ENCODE measurements at places on chromosomes 1 and 21.

DNA sequence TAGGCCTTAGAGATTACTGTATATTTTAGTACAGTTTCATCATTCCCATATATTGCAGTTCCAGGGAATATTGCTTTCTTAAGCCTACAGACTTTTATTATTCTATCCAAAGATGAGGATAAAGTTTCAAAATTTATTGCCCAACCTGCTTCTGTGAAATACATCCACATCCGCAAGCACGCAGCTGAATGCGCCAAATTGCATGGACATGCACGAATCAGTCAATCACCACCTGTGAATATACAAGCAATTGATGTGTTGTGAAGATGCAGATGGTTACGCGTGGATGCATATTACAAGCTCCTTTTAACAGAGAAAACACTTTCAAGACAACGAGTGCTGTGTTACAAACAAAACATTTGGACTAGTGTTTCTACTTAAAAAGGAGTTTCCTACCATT is 577.8 kb upstream of the PLXNA2 start:
- DNase-seq, result no peak

DNA sequence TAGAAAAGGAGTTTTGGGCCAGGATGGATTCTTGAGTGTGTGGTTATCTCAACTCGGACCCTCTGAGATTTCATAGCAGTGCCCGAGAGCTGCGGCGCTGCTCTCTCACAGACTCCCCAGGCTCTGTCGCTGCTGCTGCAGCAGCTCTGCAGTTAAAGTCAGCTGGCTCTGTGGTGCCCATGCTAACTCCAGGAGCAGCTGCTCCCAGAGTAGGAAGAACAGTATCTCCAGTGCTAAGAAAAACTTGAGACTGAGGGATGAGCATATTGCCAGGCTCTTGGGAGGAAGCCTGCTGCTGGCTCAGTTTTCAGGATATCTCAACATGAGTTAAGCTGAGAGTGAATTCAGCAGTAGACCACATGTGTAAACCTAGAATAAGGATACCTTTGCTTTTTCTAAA is 4.5 kb downstream of the LCE2D start:
- DNase-seq, result no peak

DNA sequence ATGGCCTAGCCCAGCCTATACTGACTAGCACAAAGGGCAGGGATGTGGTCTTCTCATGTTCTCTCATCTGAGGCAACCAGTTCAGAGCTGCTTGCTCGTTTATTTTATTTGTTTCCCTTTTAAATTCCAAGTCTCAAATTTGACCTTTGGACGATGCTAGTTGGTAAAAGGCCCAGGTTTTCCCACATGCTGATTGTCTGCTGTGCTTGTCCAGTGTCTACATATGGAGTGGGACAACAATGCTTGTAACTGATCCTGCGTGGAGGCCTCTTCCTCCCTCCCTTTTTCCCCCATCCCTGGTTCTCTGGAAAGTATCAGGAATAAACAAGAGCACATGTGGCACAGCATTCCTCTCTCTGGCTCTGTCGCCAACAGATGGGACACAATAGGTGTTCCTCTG is 34.0 kb upstream of the BEND5 start:
- DNase-seq, result no peak

DNA sequence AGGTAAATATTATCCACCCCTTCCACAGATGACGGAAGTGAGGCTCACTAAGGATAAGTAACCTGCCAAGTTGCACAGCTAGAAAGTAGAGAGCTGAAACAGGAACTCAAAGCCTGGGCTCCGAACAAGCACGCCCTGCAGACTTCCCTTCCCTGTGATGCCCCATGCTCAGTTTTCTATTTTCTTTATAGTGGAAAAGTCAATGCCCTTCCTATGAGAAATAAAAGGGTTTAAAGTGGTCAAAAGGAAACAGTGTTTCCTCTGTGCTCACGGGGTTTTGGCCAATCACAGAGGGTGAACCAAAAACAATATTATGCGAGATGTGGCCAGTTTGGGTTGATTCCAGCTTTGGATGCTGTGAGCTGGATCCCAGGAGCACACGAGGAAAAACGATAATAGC is 44.5 kb downstream of the DDR2 start:
- peak; percentile 88 for DNase-seq

- no peak for DNase-seq
Measured at GRCh38 chr1:217048104-217048707, 325.0 kb upstream of the ESRRG start.

DNA sequence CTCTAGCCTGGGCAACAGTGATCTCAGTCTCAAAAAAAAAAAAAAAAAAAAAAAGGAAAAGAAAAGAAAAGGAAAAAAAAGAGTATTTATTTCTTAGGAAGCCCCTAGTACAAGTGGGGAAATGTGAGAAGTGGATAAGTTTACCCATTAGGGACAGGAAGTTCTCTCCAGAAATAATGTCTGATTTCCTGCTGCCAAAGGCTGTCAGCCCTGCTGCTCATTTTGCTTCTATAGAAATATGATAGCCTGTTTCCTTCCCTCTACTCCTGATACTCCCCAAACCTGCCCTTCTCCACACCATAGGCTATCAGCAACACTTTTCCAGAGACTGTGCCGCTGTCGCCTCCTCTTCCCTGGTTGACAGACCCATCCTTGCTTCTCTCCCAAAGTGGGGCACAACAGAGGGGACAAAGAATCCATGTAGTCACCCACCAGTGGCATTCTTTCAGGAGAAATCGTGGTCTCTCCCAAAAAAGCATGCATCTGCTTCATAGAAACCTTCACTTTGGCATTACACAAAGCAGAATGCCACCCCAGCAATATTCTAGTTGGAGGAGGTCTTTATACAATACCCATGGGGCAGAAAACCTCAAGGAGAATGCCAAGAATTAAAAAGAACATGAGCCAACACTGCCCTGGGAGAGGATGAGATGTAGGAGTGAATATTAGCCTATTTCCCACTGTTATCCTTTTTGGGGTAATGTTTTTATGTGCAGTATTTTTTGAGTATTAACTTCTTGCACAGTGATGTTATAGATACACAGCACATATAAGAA is 166.3 kb upstream of the NR5A2 start:
- DNase-seq, result no peak

DNA sequence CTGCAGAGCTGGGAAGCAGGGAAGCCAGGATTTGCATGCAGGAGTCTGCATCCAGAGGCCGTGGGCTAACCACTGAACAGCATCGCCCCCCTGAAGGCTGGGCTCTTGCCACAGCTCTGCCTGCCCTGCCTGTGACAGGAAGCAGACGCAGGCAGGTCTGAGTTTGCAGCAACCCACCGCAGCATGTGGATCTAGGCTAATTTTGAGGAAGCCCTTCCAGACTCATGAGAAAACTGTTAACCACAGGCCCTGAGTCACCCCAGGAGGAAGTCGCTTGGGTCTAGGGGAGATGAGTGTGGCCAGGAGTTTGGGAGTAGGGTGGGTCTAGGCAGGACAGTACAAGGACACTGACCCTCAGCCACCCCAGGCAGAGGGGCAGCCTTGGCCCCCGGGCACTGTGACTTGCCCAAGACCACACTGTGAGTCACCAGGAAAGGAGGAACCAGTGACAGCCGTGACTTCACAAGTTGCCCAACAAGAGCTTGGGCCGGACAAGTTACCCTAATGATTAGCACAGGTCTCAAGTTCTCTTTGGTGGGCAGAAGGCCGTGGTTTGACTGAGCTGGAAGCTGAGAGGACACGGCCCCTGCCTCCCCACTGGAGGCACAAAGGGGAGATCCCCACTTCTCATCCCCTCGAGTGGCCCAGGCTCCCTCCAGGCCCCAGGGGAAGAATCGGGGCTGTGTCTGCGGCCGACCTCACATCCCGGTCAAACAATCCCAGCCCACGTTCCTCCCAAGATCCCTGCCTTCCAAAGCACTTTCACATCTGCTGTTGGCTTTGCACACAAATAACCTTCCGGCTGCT is 826 bp downstream of the LAPTM5 start:
- no peak for DNase-seq

- DNase-seq, result no peak
Measured at GRCh38 chr1:25560788-25561187, 17.4 kb downstream of the LDLRAP1 start.

DNA sequence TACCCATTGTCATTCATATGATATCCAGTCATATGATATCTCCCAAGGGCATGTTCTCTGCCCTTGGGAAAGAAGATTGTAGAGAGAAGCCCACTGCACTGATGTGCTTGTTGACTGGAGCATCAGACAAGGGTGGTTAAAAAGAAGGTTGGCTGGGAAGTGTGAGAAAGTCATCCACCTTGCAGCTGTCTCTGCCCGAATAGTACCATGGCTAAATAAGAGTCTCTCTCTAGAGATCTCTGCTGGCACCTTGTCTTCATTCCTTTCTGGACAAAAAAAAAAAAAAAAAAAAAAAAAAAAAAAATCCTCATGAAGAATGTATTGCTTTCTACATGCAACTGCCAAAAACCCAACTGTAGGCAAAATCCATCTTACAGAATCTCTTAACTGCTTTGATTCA is 349.7 kb upstream of the ESRRG start:
- DNase-seq, result no peak

- peak; percentile 29 for DNase-seq
Measured at GRCh38 chr1:156662005-156662799, 15.0 kb downstream of the NES start.

- DNase-seq, result peak; percentile 37
Measured at GRCh38 chr1:206814716-206815341, 42.5 kb upstream of the IL10 start.

DNA sequence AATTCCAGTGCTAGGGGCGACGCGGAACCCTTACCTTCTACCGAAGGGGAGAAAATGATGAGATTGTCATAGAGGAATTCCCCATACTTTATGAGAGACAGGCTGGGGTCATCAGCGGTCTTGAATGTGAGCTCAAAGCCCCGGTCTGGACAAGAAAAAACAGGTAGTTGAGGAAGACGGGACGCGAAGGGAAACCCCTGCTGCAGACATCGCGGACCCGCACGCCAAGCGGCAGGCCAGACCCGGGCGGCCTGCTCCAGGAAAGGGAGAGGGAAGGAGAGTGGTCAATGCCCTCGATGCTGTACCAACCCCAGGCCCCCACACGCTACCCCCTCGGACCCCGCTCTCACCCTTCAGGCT is 342 bp downstream of the DDOST start:
- DNase-seq, result no peak

- no peak for DNase-seq
Measured at GRCh38 chr1:153350321-153350957, 1.8 kb upstream of the PGLYRP4 start.

GRCh38 chr21:23401278-23401677 is 2206.0 kb downstream of the MRPL39 start:
- no peak for DNase-seq

GRCh38 chr1:180083164-180083563 is 71.5 kb upstream of the QSOX1 start:
- DNase-seq, result no peak

DNA sequence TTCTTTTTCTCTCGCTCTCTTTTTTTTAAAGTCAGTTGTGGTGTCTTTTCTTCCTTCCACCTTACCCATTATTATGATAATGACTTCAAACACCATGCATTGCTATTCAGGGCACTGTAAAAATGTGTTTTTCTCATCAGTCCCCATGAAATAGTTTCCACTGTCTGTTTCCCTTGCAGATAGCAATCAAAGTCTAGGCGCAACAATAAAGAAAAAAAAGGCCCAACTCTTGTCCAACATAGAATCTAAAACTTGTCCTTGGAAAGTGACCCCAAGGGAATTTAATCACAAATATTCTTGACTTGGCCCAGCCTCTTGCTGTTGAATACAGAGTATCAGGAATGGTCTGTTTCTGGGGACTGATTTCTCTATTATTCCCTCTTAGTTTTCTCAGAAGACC is 382.5 kb downstream of the PLPP3 start:
- DNase-seq, result peak; percentile 41

DNA sequence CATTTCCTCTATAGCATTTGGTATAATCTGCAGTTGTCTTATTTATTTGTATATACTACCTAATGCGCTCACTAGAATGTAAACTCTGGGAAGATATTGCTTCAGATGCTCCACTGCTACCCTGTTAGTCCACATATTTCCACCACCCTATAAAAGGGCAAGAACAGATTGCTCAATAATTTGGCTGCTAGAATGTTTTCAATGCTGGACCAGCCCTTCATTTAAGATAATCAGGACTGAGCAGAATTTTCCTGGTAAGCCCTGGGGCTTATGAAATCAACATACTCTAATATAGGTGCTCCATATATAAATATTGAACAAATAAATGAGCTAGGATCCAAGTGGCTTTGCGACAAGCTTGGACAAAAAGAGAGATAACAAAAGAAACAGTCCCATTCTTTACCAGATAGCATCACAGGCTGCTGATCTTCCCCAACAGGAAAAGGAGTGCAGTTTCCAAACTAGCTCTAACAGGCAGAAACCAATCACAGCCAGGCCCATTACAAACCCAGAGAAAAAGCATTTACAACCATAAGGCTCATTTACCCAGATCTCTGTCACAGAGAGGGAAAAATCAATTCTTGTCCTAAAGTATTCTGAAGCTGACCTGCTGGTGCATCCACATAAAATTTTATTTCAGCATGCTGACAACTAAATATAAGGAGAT is 8.3 kb downstream of the BCAR3 start:
- no peak for DNase-seq

- no peak for DNase-seq
Measured at GRCh38 chr21:46325073-46325912, 1.3 kb downstream of the PCNT start.

DNA sequence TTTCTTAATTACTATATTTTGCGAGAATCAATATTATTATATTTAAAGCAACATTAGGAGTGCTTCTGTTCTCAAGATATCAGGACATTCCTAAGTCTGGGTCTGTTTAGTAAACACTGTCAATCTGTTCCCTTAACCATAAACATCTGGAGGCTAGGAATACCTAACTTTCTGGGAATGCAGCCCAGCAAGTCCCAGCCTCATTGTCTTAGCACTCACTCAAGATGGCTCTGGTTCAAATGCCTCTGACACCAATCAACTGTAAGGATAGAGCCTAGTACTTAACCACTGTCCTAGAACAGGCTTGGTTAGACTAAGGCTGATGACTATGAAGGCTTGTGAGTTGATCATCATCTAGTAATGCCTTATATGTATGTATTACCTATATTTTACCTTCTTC is 61.5 kb downstream of the TNN start:
- no peak for DNase-seq

DNA sequence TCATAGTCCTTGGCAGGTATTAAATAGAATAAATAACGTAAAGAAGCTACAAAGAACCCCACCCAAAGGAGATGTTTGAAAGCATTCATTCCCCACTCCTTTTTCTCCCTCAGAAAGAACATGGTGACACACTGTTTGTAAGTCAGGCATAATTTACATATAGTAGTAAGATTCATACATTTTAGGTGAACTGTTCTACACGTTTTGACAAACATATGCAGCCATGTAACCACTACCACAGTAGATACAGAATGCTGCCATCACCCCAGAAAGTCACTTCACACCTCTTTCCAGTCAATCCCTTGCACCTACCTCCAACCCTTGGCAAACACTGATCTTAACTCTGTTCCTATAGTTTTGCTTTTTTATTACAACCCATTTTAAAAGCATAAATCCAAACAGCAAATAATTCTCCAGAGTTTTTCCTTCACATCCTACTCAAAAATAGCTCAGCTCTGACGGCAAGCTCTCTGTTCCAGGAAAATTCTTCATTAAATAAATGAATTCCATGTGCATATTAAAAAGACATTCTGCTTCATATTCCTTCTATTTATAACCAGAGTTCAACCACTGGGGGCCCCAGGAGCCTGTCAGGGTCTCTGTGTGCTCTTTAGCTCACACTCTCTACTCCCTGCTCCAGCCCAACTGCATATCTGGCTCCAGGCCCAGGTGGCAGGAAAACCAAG is 258.8 kb downstream of the PLPP3 start:
- DNase-seq, result no peak

GRCh38 chr21:42463861-42464515 is 32.0 kb downstream of the RSPH1 start:
- DNase-seq, result peak; percentile 87

Measured in dermis microvascular lymphatic vessel endothelial cell (primary cell).